ENCODE measurements at places on chromosomes 7 and 10.

DNA sequence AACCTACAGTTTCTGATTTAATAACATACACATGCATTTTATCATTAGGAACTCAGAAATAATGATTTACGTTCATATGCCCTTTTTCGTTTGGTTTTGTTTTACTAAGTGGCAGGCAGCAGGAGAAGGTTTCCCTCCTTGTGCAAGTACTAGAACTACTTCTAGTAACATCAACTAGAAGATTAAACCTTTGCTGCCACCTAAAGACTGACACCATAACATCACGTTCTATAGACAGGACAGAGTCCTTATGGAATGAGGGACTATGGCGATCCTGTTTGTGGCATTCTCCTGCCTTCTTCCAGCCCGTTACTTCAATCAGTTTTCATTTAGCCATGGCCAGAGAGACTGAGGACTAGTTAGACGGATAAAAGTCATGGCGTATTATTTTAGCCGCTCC lies 53.2 kb downstream of the GAD2 start:
- DNase-seq = no peak

- peak; percentile 71 for DNase-seq
Measured at GRCh38 chr7:64045301-64046040, at the start of gene ZNF727. ZNF727 (plus strand) TSS chr7:64045434; CDS start chr7:64045622, 188 bp downstream.

DNA sequence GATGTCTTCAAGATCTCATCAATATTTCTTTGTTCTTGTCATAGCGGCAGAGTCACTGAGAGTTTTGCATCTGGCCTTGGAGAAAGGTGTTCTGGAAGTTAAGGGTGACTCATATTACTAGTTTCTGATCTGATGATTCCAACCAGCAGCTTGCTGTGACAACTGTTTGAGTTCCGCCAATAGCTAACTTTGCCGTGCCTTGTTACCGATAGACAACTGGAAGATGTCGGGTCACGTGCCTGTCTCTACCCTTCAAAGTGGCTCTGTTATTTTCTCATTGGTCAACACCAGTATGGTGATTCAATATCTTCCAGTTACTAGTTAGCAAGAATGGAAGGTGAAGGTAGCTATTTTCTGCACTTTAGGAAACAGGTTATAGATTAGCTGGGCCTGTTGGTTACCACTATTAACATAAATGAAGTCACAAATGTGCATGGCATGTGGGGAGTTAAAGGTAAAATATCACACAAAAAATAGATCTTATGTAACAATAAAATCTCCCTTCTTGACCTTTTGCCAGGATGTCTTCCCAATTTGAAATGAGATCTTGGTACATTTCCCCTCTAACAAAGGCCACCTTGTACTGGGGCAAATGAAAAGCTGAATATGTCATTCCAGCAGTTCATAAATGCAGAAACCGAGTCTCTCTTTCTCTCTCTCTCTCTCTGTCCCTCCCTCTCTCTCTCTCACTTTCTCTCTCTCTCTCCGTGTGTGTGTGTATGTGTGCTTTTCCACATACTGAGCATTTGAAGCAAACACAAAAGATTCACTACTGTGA lies 2.6 kb upstream of the MGAM2 start:
- no peak for DNase-seq

DNA sequence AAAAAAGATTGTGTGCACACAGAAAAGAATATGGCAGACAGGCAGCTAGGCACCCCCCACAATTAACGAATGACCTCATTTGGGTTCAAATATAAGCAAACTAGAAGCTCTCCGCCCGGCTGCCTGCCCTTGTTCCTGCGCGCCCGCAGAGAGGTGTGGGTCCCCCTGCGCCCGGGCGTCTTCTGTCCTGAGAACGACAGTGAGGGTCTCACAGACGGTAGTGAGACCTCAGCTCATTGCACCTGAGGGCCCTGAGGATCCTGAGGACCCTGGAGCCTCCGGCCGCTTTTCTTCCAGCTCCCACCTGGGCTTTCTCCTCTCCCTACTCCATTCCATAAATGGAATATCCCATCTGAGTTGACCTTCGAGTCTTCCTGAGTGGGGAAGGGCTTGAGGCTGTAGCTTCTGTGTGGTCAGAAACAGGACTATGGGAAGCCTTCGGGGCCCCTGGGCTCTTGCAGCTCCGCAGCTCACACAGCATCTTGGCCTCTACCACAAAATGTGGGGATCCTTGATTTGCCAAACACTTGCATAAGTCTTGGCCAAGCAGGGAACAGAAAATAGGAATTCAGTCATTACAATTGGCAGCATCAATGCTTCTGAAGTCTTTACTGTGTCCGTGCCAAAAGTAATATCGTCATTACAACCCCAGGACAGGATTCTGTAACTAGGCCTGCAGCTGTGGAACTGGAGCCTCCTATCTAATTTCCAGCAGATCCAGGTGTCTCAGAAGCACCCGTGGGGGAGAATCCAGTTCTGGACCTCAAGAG lies 43.8 kb downstream of the JAKMIP3 start:
- peak; percentile 55 for DNase-seq

DNA sequence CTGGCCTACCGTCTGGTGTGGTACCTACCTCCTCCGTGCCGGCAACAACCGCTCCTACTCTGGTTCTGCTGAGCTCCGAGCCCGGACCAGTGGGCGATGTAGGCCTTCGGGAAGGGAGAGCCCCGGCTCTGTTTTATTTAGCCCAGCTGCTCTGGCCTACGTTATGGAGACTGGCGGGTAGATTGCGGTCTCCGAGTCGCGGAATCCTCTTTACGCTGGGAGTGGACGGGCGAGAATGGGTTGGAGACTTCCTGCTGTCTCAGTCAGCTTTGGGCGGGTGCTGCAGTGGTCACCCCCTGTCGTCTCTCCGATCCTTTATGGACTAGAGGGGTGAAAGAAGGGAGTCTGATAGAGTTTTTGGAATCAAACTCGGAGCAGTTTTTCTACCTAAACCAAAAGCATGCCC lies 406 bp downstream of the CBLL1 start:
- DNase-seq = no peak

DNA sequence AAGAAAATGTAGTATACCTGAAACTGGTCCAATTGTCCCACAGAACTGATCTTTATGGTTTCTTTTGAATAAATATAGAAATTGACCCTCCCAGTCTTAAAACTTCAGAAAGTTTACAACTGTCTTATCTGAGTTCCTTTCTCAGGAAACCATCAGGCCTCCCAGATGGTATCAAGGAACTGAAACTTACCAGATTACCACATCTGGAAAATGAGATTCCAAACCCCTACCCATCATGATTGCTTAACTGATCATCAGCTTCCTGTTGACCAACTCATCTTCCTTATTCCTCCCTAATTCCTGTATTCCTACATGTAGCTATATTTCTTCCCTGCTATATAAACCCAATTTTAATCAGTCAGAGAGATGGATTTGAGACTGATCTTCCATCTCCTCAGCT lies 5.5 kb downstream of the VWDE start:
- DNase-seq = no peak

DNA sequence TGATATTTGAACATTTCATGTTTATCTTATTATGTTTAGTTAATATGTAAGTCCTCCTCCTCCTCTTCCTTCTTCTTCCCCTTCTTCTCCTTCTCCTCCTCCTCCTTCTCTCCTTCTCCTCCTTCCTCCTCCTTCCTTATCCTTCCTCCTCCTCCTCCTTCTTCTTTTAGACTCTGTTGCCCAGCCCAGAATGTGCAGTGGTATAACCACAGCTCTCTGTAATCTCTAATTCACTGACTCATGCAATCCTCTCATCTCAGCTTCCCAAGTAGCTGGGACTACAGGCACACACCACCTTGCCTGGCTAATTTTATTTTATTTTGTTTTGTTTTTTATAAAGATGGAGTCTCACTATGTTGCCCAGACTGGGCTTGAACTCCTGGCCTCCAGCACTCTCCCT lies 83.4 kb upstream of the ODAD2 start:
- DNase-seq = no peak

DNA sequence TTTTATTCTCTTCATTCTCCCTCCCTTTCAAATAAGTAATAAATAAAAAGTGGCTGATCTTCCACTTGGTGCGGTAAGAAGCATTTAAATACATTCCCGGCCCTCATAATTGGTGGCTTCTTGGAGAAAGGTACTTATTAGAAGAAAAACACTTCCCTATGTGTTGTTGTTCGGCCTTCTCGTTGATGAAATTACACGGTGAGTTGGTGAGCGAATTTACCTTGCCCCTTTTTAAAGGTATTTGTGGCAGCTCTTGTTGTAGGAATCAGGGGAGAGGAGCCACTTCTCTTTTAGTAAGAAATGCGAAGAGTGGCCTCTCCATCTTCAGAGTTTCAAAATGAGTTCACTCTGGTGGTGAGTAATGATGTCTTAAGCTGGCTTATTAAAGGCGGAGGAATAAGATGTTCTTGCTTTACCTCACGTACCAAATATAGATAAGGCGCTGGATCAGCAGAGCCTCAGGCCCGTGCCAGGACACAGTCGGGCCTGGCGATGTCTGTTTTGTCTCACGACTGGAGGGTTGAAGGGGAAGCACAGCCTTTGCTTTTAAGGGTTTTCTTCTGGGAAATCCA lies 135.9 kb downstream of the CUX1 start:
- no peak for DNase-seq

- no peak for DNase-seq
Measured at GRCh38 chr7:41142904-41143473, 559.9 kb downstream of the INHBA start.

DNA sequence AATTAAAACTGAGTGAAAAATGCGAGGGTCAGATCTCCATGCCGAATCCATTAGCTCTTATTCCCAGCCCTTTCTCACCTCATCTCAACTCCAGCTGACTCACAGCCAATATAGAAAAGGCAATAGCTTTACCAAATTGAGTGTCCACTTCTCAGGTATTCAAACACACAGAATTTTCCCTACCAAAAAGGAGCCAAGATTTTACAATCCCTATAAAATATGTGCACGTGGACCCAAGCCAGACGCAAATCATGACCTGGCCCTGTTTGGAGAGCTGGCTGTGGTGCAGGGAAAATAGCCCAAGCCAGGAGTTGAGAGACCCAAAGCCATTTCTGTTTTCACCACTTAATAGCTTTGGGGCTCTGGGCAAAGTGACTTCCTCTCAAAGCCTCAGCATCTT lies 379.7 kb upstream of the AUTS2 start:
- no peak for DNase-seq

- DNase-seq = no peak
Measured at GRCh38 chr7:43139137-43139536, 26.7 kb downstream of the HECW1 start.

- no peak for DNase-seq
Measured at GRCh38 chr7:99707096-99707495, 27.3 kb upstream of the CYP3A5 start.

DNA sequence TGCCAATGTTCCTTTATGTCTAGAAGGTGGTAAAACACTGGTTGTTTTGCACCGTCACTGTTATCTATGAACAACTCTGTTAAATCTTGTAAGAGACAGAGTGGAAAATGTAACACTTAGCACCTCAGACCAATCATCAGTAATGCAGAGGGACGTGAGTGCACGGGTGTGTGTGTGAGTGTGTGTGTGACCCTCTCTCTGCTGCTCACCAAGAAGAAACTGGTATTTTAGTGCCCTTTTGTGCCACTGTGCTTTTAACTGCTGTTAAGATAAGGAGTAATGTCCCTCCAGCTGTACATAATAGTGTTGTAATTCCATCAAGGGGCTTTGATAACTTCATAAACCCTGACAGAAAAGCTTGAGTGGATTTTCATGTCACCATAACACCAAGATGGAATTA lies 130.1 kb downstream of the CREB5 start:
- no peak for DNase-seq

DNA sequence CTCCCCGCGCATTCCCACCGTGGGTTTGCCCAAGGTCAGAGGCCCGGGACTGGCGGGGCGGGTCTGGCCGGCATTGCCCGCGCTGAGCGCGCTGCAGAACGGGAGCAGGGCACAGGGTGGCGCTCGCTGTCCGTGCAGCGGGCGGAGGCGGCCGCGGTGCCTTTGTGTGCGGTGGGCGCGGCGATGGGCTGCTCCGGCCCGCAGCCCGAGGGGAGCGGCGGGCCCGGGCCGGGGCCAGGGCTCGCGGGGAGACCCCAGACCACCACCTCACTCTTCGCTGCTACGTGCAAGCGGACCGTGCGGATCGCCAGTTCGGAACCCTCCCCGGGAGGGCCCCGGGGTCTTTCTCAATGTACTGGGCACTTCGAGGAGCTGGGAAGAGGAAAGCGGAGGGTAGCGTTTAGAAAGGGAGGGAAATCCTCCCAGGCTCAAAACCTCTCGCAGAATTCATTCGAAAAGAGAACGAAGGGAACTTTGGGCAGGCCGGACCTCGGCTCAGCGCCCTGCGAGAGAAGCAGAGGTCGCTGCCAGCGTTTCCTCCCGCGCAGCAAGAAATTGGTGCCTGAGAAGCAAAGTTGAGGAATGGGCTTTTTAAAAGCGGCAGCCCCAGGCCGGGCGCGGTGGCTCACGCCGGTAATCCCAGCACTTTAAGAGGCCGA lies 8.5 kb downstream of the SP8 start:
- DNase-seq = no peak

- DNase-seq = peak; percentile 77
Measured at GRCh38 chr7:2109936-2110609, 122.7 kb downstream of the MAD1L1 start.

DNA sequence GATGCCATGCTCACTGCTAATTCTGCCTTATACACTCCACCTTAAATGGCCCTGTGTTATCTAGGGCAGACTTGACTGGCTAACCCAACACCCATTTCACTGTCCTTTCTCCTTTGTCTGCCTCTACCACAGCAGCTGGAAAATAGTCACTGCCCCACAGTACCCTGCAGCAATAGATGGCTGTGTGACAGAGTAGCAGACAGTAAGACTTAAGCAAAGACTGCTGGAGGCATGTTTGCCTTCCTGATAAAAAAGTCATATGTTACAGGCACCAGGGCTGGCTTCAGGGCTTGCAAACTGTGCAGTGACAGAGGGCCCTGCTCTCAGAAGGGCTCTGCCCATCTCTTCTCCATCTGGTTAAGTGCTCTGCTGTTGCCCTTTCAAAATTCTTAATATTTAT lies 332.6 kb upstream of the GHITM start:
- no peak for DNase-seq

GRCh38 chr7:154916856-154917807 lies 85.8 kb downstream of the PAXIP1 start:
- DNase-seq = no peak

- no peak for DNase-seq
Measured at GRCh38 chr10:69568472-69569395, 4.5 kb downstream of the NEUROG3 start.

DNA sequence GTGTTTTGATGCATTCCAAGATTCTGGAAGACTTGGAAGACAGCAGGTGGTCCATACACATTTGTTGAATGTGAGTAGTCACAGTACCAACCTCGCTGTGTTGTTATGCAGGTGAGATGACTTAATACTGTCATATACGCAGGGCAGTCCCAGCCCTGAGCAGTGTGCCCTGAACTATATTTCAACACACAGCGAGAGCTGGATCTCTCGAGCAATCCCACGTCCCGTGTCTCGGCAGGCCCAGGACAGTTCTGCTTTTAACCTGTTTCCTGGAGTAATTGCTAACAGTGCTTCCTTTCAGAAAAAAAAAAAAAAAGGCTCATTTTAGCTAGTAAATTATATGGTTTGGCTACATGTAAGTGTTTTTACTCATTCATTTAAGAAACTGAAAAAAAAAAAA lies 179.7 kb downstream of the PRKCQ start:
- DNase-seq = no peak

- no peak for DNase-seq
Measured at GRCh38 chr7:97064972-97065587, 40.4 kb upstream of the DLX5 start.

GRCh38 chr10:131087464-131088215 lies 223.9 kb downstream of the TCERG1L start:
- DNase-seq = no peak

GRCh38 chr10:23060918-23061317 lies 34.5 kb upstream of the MSRB2 start:
- no peak for DNase-seq

All from activated effector memory CD4-positive, alpha-beta T cell treated with anti-CD3 and anti-CD28 coated beads, Interleukin-2, amount 50 U/mL, for 16 hours (primary cell).